ENCODE measurements at places on chromosomes 5 and 9.

GRCh38 chr5:52987711-52988331 is 1.3 kb upstream of the ITGA2 start:
- no peak for DNase-seq

- DNase-seq = peak; percentile 62
These were observed 122.5 kb downstream of the SLC1A3 start for GRCh38 chr5:36728697-36729543.

DNA sequence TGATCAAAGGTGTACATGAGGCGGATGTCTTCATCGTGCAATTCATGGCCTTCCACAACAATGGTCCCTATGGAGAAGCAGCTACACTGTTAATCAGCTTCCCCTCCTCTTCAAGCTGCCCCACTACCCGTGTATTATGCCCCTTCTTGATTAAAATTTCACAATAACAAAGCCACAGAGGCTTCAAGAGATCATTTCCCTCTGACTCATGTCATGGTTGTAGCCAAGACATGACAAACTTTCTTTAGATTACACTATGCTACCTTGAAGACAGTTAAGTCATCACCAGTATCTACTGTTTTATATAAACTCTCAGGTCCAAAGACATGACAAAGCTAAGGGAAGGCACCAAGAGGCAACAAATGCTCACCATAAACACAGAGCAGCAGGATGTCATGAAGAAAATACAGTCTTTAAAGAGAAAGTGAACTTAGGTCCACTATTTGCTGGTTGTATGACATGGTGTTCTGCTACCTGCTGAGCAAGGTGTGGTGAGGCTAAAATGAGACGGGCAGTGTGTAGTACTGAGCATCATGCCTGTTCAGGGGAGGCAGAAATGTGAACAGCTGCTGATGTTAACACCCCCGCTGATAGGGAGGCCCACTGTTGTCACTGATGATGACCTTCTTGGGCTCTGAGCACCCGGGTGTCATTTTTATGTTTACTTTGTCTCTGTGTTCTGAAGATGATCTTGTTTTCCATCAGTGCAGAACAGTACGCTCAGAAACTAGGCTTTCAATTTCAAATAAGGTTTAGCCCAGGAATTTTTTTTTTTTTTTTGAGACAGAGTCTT is 48.3 kb downstream of the IARS1 start:
- no peak for DNase-seq

DNA sequence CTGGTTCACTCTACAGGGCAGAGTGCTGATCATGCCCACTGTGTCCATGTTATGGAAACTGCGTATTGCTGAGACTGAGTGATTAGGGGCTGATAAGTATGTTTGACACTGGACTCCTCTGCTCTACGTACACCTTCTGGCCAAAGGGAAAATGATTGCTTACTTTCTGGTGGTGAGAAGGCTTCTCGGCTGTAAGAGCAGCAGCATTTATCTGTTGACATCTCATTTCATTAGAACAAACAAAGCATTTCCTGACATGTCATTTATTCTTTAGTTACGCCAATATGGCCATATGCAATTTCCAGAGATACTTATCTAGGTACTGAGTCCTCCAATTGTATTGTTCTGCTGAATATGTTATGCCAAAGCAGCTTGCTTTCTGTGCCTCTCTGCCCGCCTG is 5.6 kb downstream of the FAXDC2 start:
- DNase-seq = no peak

- DNase-seq = no peak
These were observed 149.6 kb downstream of the ASTN2 start for GRCh38 chr9:117265253-117265652.

- no peak for DNase-seq
These were observed 25.0 kb downstream of the HMCN2 start for GRCh38 chr9:130290291-130291181.

DNA sequence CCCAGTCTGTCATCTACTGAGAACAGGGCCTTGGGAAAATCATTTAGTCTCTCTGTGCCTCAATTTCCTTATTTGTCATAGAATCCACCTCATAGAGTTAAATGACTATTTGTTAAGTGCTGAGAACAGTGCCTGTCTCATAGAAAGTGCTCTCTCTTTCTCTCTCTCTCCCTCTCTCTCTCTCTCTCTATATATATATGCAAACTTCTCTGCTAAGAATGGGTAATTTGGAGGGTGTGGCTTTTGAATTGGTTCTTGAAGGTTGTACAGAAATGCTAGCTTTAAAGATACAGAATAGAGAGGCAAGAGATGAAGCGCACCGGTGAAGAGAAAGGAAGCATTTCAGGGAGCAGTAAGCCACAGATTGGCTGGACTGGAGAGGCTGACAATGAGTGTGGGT is 197.4 kb downstream of the FBN2 start:
- DNase-seq = no peak

GRCh38 chr5:149940077-149940574 is 4.5 kb downstream of the PDE6A start:
- no peak for DNase-seq

DNA sequence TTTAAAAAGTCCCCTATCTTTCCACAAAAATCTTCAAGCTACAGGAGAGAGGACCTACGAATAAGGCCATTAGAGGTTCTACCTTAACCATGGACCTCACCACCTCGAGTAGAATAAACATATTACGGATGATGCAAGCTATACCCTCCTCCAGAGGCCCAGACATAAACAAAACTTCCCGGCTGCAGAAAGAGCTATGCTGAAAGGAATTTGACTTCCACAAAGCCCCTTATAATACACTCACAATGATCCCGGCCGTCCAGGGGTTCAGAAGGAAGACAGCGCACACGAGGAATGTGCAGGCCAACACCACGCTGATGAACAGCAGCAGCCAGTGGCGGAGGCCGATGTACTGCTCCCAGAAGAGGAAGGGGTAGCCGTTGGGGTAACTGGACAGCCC is 59.0 kb downstream of the PTCH1 start:
- DNase-seq = no peak
